ENCODE measurements at places on chromosomes 6 and 20. TPM values are rescaled to one million over a fixed set of nuclear protein-coding genes. Genes with fewer than 3 reads are reported as not detected.

The ADGB gene
- 9.6 TPM for total RNA-seq

GRCh38 chr6:139927236-139927635 is 552.8 kb upstream of the CITED2 start:
- no peak for DNase-seq

The BTBD9 gene
- total RNA-seq = 73.9 TPM

The IL22RA2 gene
- total RNA-seq = 0.20 TPM

DNA sequence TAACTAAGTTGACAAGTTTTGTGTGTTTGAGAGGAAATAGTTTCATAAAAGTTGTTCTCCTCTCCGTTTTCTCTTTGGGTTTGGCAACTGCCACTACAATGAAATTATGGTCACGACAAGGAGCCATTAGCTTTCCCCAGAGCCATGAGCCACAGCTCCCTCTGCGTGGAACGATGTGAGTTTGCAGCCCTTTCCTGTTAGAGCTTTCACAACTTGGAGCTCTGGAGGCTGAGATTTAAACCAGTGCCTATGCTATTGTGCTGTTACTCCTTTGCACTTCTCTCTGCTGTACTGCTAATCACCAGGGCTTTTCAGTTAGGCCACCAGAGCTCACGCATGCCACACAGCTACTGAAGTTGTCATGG is 29.3 kb upstream of the TXNDC5 start:
- DNase-seq = no peak

DNA sequence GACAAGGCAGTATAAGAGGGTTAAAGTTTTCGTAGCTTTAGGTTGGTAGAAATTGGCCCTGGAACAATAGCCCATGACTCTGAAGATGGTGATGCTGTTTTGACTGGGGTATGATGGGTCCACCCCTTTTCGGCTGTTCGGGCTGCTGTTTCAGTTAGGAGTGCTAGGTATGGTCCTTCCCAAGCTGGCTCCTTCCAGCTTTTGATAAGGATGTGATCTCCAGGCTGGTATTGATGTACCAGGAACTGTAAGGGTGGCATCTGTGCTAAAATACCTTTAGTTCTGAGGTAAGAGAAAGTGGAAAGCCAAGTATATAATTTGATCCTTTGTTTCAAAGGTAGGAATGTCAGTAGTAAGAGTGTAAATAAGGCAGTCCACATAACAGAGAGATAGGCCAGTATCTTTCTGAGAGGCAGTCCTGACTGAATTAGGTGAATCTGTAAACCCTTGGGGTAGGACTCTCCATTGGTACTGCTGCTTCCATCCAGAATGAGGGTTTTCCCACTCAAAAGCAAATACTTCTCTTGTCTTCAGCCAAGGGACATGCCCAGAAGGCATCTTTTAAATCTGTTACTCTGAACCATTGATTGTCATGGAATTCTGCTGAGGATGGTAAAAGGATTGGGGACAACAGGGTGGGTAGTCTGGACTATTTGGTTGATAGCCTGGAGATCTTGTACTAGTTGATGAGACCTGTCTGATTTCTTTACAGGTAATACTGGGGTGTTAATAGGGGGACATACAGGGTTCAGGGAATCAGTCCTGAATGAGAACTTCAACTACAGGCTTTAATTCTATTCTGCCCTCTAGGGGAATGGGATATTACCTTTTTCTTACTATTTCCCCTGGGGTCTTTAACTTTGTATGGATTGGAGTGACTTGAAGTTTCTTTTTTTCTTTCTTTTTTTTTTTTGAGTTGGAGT is 6.1 kb upstream of the ZNFX1 start:
- DNase-seq = no peak

All from lung (tissue), 17 donors.